ENCODE measurements at places on chromosomes 11 and 22.

- DNase-seq, result no peak
Observed at GRCh38 chr11:75570559-75571139, 8.6 kb downstream of the SERPINH1 start.

DNA sequence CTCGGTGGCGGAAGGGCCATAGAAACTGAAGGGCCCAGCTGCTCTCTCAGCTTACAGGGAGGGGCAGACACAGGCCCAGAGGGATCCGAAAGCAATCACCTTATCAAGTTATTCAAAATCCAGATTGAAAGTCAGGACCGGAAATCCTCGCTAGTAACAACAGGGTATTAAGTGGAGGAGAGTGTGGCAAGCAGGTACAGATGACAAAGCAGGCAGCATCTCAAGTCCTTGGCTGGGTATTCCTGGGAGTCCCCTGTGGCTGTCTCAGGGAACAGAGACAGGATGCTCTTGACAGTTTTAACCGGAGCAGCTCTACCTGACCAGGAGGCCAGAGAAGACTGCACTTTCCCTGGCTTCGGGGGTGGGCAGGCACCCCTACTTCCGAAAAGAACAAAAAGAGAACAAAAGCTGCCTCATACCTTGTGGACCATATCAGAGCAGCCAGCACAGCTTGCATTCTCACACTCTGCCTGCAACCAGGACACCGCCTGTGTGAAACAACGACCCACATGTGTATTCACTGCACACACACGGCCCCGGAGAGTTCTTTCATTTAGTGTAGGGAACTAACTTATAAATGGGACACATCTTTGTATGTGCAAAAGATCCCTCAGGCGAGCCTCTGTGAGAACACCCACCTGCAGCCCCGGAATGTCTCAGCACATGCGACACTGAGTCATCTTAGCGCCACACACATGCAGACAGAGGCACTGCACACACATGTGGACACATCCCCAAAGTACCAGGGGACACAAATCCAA lies 78.3 kb downstream of the MICAL3 start:
- no peak for DNase-seq

DNA sequence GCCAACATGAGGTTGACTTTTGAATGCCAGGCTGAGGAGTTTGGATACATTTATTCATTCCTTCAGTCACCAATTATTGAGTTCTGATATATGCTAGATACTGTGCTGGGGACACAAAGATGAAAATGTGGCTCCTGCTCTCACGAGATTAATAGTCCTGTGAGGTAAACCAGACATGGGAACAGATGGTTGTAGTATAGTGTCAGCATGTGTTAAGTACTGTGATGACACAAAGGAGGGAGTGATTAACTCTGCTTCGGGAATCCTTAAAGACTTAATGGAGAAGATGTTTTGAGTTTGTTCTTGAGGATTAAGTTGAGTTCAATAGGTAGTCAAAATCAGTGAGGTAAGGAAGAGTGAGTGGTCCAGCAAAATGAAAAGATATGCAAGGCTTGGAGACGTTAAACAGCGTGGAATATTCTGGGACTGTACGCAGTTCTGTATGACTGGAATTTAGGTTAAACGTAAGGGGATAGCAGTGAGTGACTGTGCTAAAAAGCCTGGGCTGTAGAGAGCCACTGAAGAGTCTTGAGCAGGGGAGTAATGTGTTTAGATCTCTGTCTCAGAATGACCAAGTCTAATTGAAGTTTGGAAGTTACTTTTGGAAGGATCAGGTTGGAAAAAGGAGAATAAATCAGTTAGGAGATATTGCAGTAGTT lies 11.8 kb downstream of the RNF121 start:
- DNase-seq, result no peak

DNA sequence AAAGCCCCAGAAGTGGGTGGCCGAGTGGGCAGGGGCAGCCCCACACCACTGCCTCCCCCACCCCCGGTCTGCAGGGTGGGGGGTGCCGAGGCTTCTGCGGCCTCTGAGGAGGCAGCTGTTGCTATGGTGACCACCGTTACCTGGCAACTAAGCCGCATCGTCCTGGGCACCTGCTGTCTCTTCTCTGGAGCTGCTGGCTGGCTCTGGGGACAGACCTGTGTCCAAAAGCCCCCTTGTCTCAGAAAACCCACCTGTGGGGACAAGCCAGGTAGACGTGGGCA lies 79.9 kb upstream of the PRR5 start:
- DNase-seq, result no peak
